ENCODE measurements at places on chromosomes 11 and 22.

DNA sequence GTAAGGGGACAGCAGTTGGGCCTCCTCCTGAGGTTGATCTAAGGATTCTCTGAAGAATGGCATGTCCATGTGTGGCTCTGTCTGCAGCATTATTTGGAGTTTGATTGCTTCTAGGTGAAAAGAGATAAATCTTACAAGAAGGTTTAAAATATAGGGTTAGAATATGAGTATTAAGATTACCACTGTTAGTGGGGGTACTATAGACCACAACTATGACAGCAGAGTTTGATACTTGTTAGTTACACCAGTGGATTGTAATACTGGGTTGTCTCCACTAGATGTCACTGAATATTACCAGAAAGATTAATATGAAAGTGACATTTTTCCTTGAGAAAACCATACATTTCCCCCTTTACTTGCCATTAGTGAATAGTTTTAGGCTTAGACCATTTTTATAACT, 47.9 kb downstream of the ZNF280B start:
- DNase-seq: no peak

GRCh38 chr11:94418123-94418765, 17.0 kb upstream of the GPR83 start:
- DNase-seq: no peak

DNA sequence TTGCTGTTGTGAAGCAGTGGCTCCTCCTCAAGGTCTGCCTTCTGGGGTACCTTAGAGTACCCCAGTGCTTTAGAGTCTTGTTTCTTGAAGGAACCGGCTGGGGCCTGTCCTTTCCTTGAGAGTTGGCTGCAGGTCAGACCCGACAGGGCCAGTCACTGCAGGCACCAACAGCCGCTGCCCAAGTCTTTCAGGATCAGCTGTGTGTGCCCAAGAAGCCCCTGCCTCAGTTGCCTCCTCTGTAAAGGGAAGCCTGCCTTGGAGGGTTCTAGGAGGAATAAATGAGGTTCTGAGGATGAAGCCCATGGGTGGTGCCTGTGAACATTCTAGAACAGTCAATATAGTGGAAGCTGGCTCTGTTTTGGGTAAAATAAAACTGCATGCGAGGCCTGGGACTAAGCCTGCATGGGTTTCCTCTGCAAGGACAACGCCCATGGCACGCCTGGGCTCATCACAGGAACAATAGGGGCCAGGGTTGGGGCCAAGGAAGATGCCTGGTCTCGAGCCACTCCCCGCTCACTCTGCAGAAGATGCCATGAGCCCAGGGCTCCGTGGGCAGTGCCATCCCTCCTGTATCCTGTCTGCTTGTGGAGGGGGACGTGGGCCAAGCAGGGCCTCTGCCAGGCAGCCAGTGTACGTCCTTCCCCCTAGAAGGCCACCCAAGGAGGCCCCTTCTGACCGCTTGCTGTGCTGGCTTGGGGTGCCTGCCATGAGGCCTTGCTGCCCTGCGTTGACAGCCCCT, 81.6 kb downstream of the MED15 start:
- no peak for DNase-seq

GRCh38 chr11:120835601-120836228, 188.2 kb upstream of the TBCEL start:
- DNase-seq: no peak

GRCh38 chr11:71525188-71525937, 1.7 kb upstream of the KRTAP5-7 start:
- no peak for DNase-seq

DNA sequence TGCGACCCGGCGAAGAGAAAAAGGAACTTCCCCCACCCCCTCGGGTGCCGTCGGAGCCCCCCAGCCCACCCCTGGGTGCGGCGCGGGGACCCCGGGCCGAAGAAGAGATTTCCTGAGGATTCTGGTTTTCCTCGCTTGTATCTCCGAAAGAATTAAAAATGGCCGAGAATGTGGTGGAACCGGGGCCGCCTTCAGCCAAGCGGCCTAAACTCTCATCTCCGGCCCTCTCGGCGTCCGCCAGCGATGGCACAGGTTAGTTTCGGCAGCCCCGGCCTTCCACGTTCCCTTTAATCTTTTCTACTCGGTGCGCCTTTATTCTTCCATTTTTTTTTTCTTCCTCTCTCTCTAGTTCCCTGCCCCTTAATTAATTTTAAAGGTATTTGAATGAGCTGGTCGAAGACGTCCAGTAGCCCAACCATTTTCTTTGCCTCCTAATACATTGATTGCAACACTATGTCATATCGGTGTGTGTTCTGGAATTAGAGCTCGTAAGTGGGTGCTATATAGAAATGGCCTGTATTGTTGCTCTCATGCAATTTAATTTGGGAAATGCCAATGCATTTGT, 537 bp downstream of the EP300 start:
- DNase-seq: peak; percentile 23

DNA sequence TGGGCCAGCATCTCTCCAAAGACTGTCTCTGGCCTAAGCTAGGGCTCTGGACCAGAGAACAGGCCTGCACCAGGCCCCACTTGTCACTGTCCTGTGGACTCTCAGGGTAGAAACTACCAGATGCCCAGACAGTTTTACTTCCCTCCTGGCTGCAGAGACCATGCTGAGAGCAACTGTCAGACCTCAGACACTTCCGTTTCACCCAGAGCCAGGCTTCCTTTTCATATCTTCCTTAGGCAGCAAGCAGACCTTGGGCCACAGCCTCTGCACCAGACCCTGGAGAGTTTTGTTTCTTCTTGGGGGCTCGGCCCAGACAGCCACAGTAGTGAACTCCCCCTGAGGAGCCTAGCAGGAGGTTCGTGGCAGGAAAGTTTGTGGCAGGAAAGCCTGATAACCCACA, 12.1 kb upstream of the FCHSD2 start:
- DNase-seq: no peak

- peak; percentile 78 for DNase-seq
Observed at GRCh38 chr11:47907499-47907898, 59.3 kb upstream of the NUP160 start.

DNA sequence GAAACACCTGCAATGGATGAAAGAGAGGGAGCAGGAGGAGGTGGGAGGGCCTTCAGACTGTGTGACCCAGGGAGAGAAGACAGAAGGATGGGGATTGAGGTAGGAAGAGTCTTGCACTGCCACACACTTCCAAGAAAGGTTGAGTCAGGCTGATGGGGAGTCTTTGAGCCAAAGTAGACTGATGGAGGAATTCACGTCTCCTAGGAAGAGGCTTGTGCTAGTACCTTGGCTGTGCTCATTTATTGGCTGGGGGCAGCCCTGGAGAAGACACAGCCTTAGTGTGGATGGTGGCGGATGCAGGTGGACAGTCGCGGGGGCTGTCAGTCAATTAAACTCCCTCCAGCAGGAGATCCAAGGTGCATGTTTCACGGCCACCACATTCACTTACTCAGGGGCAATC, 16.2 kb upstream of the ACCSL start:
- no peak for DNase-seq

DNA sequence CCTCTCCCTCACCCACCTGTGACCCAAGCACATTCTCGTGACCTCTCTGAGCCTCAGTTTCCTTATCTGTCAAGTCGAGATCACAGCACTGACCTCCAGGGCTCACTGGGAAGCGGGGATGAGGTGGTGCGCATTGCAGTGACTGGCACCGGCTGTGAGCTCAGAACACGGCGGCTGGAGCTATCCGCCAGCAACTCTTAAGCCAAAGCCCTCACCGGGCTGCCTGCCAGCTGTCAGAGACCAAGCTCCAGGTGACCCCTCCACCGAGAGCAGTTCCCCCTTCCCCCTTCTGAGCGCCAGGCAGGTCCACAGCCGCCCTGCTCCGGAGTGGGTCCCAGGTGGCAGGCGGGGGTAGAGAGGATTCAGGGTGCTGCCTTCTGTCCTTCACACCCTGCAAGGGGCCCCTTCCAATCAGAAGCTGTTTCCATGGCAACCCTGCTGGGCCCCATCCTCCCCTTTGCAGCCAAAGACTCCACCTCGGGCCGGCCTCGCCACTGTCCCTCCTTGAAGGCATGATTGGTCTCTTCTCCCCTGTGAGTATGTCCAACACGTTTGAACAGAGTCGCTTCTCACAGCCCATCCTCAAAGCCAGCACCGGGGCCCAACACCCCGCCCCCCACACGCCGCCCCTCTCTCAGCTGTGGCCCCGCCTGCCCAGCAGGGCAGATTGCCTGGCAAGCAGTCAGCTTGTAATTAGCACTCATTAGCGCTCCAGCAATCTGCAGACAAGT, 98.7 kb downstream of the WNT7B start:
- no peak for DNase-seq

DNA sequence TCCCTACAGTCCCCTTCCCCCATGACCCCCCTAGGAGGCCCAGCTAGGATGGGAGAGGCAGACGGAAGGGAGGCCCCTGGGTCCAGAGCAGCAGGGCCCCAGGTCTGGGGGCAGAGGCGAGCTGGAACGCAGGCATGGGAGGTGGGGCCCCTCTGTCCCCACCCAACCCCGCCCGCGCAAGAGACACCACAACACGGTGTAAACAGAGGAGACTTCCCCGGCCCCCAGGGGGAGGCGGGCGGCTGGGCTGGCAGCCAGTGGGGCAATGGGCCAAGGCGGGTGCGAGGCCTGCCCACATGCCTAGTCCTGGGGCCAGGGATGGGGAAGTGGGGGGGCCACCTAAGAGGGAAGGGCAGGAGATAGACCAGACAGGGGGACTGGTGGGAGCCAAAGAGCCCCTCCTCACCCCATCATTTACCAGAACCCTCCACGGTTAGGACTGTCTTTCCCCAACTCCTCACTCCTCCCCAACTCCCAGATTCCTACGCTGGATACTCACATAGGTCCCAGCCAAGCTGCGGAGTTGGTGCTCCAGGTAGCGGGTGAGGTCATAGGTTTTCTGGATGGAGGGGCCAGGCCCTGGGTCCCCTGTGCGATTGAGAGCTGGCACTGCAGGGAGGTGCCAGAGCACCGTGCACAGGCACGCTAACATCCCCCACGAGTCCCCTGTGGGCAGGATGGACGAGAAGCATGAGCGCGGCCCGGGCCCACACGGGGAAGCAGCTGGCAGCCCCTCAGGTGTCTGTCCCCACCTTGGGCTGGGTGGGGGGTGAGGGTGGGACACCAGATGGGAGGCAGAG, 6.2 kb downstream of the CLCF1 start:
- DNase-seq: no peak

DNA sequence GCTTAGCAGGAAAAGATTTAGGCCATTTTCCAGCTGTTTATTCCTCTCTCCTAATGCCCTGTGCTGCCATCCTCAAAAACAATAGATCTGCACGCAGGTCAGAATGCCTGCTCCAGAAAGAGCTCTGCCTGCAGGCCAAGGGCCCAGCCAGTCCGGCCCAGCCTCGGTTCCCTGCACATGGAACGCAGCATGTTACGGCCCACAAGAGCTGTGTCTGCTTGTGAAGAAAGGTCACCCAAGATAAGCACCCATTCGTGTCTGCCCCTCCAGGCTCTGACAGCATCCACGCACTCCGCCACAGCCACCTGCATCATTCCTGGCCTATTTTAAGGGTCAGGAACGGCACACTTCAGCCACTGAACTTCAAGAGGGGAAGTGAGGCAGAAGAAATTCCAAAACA, 152.2 kb downstream of the SPATA19 start:
- no peak for DNase-seq

DNA sequence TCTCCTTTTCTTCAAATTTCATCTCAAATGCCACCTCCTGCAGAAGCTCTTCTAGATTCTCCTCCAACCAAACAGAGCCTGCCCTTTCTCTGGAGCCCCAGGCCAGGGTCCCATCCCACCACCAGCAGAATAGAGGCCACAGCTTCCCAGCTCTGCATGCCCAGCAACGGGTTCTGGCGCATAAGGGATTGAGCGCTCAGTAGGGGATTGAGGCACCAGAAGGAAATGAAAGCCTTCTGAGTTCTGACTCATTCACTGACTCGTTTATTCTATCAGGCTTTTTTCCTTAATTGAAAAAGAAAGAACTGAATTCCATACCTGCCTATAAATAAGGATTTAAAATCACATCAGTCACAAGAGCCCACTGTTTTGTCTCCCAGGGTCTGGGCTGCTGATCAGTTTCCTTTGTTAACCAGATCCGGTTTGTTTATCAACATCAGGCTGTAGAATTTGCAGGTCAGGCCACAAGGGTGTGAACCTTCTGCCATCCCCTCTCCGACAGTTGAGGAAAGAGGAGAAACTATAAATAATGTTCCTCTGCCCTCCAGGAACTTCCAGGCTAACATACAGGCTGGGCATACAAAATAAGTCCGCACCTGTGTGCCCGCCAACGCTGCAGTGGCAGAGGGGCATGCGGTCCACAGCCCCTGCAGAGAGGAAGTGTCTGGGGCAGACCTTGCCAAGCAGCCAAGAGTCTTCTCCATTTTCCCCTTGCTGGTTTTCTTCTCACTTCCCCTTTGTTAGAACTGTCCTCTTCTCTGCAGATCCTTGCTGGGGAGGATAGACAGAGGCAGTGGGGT, 63.5 kb upstream of the PRDM11 start:
- no peak for DNase-seq

DNA sequence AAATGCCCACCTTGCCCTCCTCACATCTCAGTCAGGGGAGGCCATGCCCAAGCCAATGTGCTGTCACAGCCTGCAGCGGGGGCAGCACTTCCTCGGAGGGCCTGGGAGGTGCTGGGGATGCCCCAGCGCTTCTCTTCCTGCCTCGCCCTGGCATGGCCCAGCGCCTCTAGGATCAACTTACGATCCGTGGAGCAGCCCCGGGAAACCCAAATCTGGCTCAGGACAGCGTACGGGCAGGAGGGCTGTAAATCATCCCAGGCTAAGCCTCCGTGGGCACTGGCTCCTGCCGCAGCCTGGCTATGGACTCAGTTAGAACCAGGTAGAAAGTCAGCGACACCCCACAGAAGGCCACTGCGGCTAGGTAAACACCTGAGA, 60.9 kb upstream of the EMID1 start:
- DNase-seq: no peak

DNA sequence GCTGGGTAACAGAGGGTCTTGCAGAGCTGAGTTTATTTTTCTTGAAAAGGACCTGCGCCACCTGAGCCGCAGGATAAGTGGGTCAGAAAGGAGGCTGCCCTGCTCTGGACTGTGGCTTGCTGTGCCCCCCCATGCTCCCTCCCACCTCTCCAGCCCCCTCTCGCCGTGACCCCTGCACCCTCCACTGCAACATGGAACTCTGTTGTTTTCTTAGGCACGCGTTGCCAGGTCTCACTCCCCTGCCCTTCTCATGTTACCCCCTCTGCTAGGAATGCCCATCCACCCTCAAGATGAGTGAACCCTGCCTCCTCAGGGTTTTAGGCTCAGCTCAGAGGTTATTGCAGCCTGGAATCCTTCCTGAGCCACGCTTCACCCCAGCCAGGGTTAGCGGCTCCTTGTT, 10.8 kb downstream of the ETS1 start:
- DNase-seq: no peak

GRCh38 chr22:49214976-49215375, 612.7 kb downstream of the BRD1 start:
- DNase-seq: no peak

GRCh38 chr11:95088946-95089619, 563 bp upstream of the ENDOD1 start:
- DNase-seq: no peak

DNA sequence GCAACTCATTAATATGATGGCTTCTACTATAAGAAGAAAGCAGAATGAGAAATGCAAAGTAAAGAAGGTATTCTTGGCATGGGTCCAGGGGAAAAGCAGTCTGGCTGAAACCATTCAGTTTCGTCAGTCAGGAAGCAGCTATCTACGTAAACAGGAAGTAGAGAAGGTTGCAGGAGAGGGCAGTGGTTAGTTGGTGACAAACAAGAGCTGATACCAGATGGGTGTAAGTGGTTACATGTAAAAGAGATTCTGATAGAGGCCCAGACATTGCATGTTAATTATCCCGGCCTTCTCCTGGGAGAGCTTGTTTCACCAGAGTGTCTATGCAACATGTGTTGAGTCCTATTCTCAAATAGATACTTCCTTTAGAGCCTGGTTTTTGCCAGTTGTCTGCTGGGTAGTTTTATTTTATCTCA, 58.4 kb upstream of the PSMA1 start:
- no peak for DNase-seq
